Activated CD8-positive, alpha-beta memory T cell treated with anti-CD3 and anti-CD28 coated beads for 48 hours (primary cell): ENCODE measurements at places on chromosomes 6 and 20.

GRCh38 chr20:17624551-17625245 lies 54.8 kb downstream of the DSTN start:
- no peak for DNase-seq

DNA sequence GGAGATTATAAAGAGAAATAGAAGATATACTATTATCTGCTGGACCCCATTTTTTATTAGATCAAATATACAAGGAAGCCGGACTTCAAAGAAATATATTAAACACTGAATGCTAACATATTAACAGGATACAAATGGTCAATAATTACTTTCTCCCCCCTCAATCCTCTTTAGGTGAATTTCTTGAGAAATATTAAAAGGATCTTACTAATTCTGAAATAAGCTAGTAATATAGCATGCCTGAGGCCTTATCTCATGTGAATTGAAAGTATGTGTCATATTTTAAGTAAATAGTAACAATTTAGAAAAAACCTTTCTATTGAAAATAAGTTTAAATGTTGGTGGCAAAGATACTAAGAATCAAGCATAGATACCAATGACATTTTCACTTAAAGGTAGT lies 954.7 kb upstream of the MAN1A1 start:
- no peak for DNase-seq

GRCh38 chr20:38628580-38629470 lies 27.2 kb downstream of the ARHGAP40 start:
- no peak for DNase-seq

DNA sequence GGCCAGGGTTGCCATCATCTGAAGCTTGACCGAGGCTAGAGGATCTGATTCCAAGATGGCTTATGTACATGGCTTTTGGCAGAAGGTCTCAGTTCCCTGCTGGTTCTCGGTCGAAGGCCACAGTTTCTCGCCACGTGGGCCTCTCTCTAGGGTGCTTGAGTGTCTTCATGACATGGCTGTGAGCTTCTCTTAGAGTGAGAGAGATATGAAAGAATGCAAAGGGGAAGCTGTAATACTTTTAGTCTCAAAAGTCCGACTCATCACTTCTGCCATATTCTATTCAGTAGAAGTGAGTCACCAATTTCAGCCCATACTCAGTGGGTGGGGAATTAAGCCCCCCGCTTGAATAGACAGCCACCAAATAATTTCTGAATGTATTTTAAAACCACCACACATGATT lies 94.2 kb downstream of the UTRN start:
- DNase-seq = no peak

DNA sequence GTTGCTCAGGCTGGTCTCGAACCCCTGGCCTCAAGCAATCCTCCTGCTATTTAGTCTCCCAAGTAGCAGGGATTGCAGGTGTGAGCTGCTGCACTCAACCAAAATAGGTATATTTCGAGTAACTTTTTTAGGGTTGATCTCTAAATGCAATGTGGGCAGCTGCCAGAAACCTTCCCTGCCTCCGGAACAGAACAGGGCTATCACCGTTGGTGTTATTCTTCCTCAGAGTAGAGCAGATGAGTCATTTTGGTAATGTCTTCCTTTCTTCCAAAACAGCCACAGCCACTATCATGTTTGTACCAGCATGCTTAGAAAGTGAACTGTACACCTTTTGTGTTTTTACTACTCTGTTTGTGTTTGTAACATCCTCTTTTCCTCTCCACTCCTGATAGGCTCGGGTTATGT lies 44.1 kb downstream of the SNX9 start:
- DNase-seq = no peak
